ENCODE measurements at places on chromosomes 2 and 18.

GRCh38 chr2:60356346-60356745 is 197.1 kb downstream of the BCL11A start:
- DNase-seq = no peak

- no peak for DNase-seq
Observed at GRCh38 chr2:38829971-38830370, 45.8 kb downstream of the DHX57 start.

- no peak for DNase-seq
Observed at GRCh38 chr2:60608679-60609078, 55.2 kb upstream of the BCL11A start.

GRCh38 chr2:190404487-190404886 is 3.7 kb upstream of the MFSD6 start:
- no peak for DNase-seq

DNA sequence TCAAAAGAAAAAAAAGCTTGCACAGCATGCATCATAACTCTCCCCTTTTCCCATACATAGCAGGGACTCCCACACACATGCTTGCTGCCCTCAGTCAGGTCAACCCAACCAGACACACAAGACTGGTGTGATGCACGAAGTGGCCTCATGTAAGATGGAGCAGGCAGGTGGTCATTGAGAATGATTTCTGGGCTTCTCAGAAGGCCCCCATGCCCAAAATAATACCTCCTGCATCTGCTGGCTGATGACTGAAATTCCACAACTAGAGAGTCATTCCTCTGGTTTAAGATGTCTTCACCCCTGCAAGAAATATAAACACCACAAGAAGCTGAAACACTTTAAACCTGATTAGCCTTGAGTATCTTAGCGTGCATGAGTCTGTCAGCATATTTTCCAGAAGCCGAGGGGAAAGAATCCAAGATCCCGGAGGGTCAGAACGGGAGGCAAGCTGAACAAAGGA is 131.1 kb downstream of the AFF3 start:
- peak; percentile 94 for DNase-seq

Data from AG09309 (cell line).